ENCODE measurements at places on chromosomes 5 and 9. TPM values are rescaled to one million over a fixed set of nuclear protein-coding genes. Genes with fewer than 3 reads are reported as not detected.

SMIM33 gene
- total RNA-seq: not detected

- peak overlapping the region; percentile 37 for H3K4me3 ChIP-seq
- peaks cover 50% of the 10 kb centered on the region for H3K4me1 ChIP-seq
- no peak for DNase-seq
- H3K27ac ChIP-seq: no peak overlapping the region
- H3K27me3 ChIP-seq: peaks cover 5% of the 10 kb centered on the region
These were observed 898 bp downstream of the STC2 start for GRCh38 chr5:173327084-173327947.

FBLL1 gene
- not detected for total RNA-seq

DNA sequence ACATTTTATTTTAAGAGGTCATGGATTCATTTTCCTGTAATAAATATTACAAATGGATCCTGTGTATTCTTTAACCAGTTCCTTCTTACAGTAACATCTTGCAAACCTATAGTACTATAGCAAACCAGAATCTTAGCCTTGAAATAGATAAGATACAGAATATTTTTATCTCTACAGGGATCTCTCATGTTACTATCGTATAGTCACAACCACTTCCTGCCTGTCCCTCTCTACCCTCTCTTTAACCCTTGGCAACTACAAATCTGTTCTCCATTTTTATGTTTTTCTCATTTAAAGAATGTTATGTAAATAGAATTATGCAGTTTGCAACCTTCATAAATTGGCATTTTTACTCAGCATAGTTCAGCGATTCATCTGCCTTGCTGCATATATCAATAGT lies 454.0 kb downstream of the DIRAS2 start:
- H3K27me3 ChIP-seq: no peaks in the 10 kb centered on the region
- no peaks in the 10 kb centered on the region for H3K4me1 ChIP-seq
- no peak overlapping the region for H3K4me3 ChIP-seq
- H3K36me3 ChIP-seq: no peaks in the 10 kb centered on the region
- DNase-seq: no peak

- H3K4me1 ChIP-seq: peaks cover 9% of the 10 kb centered on the region
- H3K27me3 ChIP-seq: no peaks in the 10 kb centered on the region
- H3K4me3 ChIP-seq: no peak overlapping the region
- no peak for DNase-seq
- no peak overlapping the region for H3K27ac ChIP-seq
These were observed 36.6 kb upstream of the CCL21 start for GRCh38 chr9:34746526-34746925.

CDH6 gene
- total RNA-seq: 5.2 TPM

- H3K36me3 ChIP-seq: no peaks in the 10 kb centered on the region
- no peaks in the 10 kb centered on the region for H3K27me3 ChIP-seq
- H3K4me1 ChIP-seq: peaks cover 16% of the 10 kb centered on the region
- no peak for DNase-seq
- H3K4me3 ChIP-seq: no peak overlapping the region
- H3K27ac ChIP-seq: no peak overlapping the region
These were observed 166.9 kb upstream of the KLF9 start for GRCh38 chr9:70581214-70581954.

DNA sequence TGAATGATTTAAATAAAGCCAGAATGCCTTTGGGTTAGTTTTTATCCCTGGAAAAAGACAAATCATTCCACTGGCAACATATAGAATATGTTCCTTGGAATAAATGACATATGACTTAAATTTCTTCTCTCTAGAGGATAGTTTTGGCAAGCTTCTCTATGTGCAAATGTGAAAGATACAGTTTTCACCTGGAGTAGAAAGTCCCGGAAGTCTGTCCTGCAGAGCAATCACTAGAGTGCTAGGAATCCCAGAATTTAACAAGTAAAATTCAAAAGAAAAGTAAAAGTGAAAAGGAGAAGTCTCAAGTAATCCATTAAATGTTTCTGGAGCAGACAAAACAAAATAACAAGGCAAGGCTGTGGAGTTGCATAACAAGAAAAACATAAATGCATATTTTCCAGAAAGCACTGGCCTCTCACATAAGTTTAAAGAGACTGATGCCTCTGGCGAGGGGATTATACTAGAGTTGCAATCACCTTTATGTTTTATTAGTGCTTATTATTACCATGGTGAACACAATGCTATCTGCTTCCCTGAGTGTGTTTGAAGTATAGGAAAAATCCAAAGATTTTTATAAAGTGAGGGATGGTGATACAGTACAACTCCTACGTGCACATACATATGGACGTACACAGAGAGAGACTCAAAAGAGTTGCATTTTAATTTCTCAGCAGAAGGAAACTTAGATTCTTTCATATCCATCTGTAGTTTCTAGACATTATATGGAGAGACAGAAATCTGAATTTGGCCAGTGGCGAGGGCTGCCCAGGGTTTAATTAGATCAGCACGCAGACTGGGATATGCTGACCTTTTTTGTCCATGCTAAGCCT lies 188.3 kb upstream of the ANKRD55 start:
- H3K4me1 ChIP-seq: no peaks in the 10 kb centered on the region
- no peak overlapping the region for H3K4me3 ChIP-seq
- no peaks in the 10 kb centered on the region for H3K27me3 ChIP-seq
- H3K36me3 ChIP-seq: no peaks in the 10 kb centered on the region

DNA sequence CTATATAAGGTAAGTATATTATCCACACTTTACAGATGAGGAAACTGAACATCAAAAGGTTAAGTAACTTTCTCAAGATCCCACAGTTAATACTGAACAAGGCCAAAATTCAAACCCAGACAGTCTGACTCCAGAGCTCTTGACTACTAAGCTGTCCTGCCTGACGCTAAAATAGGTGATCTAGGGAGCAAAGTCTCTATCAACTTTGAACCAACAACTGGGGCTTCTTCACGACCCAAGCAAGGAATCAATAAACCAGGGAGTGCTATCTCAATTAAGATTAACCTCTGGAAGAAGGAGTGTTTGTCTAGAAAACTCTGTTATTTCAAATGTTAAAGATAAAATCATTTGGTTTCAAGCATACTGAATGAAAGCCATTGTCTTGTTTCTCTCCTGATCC lies 64.4 kb downstream of the MRPS27 start:
- no peak overlapping the region for H3K4me3 ChIP-seq
- H3K36me3 ChIP-seq: no peaks in the 10 kb centered on the region
- peaks cover 7% of the 10 kb centered on the region for H3K4me1 ChIP-seq

DNA sequence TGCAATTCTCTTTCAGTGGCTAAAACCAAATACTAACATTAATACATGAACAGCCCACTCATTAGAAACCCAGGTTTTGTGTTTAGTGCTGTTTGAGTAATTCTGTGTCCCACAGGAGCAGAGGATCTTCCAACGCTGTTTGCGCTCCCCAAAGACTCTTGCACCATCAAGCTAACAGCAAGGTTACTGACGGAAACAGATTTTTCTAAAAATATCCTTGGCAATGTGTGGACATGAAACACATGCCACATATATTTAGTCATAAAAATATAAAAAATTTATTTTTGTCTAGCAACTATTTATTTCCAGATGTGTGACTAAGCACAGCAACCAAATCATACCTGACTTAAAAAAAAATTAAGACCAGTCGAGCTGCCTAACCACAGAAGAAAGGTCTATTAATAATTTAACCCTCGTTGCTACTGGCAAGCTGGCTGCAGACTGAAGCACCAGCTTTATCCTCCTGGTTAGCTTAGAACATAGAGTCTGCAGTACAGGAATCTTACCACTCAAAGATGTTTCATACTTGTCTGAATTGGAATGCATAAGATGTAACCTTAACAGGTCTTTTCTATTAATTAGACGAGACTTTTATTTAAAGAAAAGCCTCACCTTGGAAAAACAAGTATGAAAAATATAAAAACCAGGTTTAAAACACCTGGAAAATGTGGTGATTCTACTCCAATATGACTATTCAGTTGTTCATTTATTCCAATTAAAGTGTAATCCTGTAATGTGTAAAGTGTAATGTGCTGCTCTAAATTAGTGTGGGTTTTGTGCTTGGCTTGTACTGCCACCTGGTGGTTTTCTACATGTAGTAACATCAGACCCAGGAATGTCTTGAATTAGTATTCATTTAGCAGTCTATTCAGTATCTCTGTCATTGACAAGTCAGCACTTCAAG lies 272.5 kb downstream of the EPB41L4A start:
- H3K4me1 ChIP-seq: no peaks in the 10 kb centered on the region
- no peaks in the 10 kb centered on the region for H3K27me3 ChIP-seq
- no peak for DNase-seq
- no peaks in the 10 kb centered on the region for H3K36me3 ChIP-seq
- no peak overlapping the region for H3K27ac ChIP-seq

- DNase-seq: no peak
- H3K36me3 ChIP-seq: no peaks in the 10 kb centered on the region
- peaks cover 13% of the 10 kb centered on the region for H3K4me1 ChIP-seq
- H3K27me3 ChIP-seq: no peaks in the 10 kb centered on the region
These were observed 3.7 kb upstream of the DNAJC25 start for GRCh38 chr9:111627260-111627963.

DNA sequence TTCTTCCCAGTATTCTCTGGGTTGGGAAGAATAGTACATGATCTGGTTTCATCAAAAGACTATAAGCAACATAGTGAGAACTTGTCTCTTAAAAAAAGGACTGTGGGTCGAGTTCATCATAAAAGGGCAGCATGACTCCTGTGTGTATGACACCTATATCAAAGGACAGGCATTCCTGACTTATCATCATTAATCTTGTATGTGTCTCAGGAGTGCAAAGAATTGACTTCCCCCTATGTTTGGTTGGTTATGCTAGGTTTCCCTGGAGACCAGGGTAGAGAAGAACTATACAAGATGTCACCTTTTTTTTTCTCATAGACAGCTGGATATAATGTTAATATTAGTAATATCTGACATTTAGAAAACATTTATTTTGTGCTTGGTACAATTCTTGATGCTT lies 173.1 kb upstream of the ANKRD55 start:
- H3K4me3 ChIP-seq: no peak overlapping the region
- H3K27me3 ChIP-seq: no peaks in the 10 kb centered on the region
- H3K36me3 ChIP-seq: no peaks in the 10 kb centered on the region
- peaks cover 16% of the 10 kb centered on the region for H3K4me1 ChIP-seq

DNAH5 gene
- total RNA-seq: 0.49 TPM

DNA sequence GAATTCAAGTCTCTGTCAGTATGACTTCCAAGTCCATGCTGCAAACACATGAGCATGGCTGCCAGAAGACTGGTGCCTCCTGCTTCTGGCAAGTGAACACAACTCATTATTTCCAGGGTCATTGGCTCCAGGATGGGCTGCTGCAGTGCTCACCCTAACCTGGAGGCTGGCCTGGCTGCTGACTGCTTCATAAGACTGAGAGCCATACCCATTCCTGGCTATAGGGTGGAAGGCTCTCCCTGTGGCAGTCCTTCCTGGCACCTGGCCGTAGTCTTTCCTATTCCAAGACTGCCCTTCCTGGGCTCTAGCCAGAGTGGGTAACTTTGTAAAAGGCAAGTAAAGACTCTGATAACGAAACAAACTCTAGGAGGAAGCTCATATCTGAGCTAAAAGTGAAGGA lies 51.2 kb downstream of the CXXC5 start:
- peak overlapping the region; percentile 98 for H3K27ac ChIP-seq
- H3K27me3 ChIP-seq: no peaks in the 10 kb centered on the region
- H3K4me3 ChIP-seq: no peak overlapping the region
- H3K4me1 ChIP-seq: peaks cover 39% of the 10 kb centered on the region
- no peaks in the 10 kb centered on the region for H3K36me3 ChIP-seq

NOTCH1 gene
- total RNA-seq: 67.0 TPM

PCDHA9 gene
- total RNA-seq: 0.25 TPM

PRSS3 gene
- total RNA-seq: 7.6 TPM

- H3K27me3 ChIP-seq: no peaks in the 10 kb centered on the region
- H3K36me3 ChIP-seq: no peaks in the 10 kb centered on the region
- H3K4me3 ChIP-seq: peak overlapping the region; percentile 80
- no peak for DNase-seq
These were observed 1.8 kb downstream of the TMOD1 start for GRCh38 chr9:97502984-97503861.

- no peak overlapping the region for H3K4me3 ChIP-seq
- H3K36me3 ChIP-seq: no peaks in the 10 kb centered on the region
- DNase-seq: no peak
- H3K4me1 ChIP-seq: no peaks in the 10 kb centered on the region
These were observed 26.8 kb downstream of the TRIP13 start for GRCh38 chr5:919356-920000.

DNA sequence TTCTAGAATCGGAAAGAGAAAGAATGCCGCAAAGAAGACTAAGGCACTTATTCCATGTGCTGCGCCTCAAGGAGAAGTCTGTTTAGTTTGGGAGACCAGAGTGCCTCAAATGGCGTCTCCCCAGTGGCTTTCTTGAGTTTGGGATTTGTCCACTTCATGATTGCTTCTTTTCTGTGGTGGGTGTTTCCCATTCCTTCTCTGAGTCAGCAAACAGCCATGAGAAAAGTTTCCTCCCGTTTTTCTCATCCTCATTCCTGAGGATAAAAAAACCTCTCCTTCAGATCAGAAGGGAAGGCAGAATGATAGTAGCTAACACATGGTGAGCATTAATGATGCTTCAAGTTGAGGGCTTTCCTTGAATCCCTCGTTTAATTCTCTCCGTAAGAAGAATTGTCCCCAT lies 275.9 kb upstream of the WWC1 start:
- H3K27ac ChIP-seq: no peak overlapping the region
- no peaks in the 10 kb centered on the region for H3K27me3 ChIP-seq
- DNase-seq: no peak
- no peak overlapping the region for H3K4me3 ChIP-seq

DNA sequence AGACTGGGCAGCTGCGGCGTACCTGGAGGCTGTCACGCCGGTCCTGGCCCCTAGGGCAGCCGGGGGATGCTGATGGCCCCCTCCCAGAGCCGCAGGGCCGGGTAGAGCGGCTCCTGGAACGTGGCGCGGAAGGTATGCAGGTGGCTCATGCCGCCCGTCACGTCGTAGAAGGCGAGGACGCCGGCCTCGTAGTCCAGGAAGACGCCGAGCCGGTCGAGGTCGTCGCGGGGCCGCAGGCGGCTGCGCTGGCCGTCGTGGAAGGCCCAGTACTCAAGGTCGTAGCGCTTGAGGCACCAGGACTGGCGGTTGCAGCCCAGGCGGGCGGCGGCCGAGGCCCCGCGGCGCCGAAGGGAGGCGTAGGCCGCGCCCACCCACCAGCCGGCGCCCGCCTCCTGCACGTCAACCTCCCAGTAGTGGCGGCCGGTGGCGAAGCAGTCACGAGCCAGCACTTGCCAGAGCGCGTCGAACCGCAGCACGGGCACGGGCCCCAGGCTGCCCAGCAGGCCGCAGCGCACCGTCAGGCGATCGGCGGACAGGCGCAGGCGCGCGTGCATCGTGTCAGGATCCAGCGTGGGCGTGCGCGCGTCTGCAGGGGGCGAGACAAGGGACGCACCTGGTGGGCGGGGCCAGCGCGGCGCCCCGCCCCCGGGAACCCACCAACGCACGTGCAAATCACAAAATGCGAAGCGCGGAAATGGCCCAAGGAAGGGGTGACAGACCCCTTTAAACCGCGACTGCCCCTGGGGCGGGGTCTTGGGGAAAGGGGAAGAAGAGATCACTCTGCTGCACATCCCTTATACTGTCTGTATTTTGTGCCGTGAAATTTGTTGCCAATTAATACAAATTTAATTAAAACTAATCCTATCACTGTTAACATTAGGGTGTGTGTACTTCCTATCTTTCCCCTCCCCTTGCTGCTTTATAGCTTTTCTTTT lies 31.2 kb downstream of the NANS start:
- H3K27ac ChIP-seq: peak overlapping the region; percentile 69
- peak overlapping the region; percentile 39 for H3K4me3 ChIP-seq
- peaks cover 9% of the 10 kb centered on the region for H3K4me1 ChIP-seq
- peaks cover 15% of the 10 kb centered on the region for H3K36me3 ChIP-seq
- no peak for DNase-seq

GRCh38 chr9:18393340-18394130 lies 80.4 kb upstream of the ADAMTSL1 start:
- H3K27ac ChIP-seq: peak overlapping the region; percentile 72
- H3K4me1 ChIP-seq: no peaks in the 10 kb centered on the region
- H3K27me3 ChIP-seq: no peaks in the 10 kb centered on the region
- DNase-seq: no peak

FOXB2 gene
- not detected for total RNA-seq

INSYN2B gene
- total RNA-seq: 0.25 TPM

DAB2IP gene
- total RNA-seq: 38.8 TPM
